ENCODE measurements at places on chromosomes 4 and X.

- DNase-seq, result no peak
Observed at GRCh38 chr4:2217726-2218125, 24.2 kb downstream of the HAUS3 start.

DNA sequence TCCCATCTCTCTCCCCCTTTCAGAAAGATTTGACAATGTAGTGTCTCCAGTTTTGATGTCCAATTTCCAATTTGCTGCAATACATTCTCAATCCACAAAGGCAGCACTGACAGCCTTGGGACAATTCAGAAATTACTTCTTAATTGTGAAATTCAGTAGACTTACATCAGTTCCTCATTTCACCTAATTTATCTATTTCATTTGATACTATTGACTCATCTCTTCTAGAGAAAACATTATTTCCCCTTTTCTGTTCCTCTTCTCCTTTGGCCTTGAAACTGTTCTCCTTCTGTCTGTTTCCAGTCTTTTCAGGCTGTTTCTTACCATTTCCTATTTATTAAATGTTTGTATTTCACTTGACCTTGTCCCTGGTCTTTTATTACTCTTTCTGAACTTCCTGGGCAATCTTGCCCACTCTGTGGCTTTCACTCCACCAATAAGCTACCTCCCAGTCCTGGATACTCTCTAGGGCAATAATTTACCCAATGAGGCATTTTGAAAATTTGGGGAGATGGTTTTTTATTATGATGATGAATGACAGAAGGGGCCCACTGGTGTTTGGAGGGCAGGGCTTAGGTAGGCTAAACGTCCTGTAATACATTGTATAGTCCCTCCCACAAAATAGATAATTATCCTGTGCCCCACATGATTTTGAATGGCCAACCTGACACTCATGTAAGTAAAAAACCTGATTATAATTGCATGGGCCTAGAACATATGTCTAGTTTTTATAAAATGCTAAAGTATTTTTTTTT is 498.0 kb upstream of the BOD1L1 start:
- DNase-seq, result no peak

DNA sequence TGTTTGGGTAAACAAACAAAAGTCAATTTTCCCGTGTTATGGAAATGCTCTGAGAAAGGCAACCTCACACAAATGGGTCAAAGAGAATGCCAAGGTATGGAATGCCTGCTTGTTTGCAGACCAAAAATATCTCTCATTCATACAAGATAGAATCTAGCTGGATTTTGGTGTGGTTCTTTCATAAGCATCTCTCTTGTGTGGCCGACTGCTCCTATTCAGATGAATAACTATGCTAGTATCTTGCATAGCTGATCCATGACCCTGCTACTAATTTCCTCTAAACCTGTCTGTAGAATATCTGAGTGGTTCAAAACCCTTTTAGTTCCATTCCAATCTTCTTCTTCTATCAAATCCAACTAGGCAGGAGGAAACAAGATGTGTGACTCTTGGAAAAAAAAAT is 28.2 kb upstream of the SORBS2 start:
- DNase-seq, result no peak

- DNase-seq, result no peak
Observed at GRCh38 chr4:74365761-74366160, 816 bp downstream of the EREG start.

GRCh38 chr4:74975848-74976824 is 43.2 kb downstream of the PARM1 start:
- no peak for DNase-seq

- no peak for DNase-seq
Observed at GRCh38 chrX:8815460-8816065, 14.4 kb upstream of the FAM9A start.

GRCh38 chrX:102604327-102604726 is 5.0 kb downstream of the ARMCX5 start:
- DNase-seq, result no peak

GRCh38 chrX:136629084-136629750 is 18.7 kb upstream of the CD40LG start:
- DNase-seq, result no peak

GRCh38 chr4:30863021-30863420 is 142.9 kb downstream of the PCDH7 start:
- DNase-seq, result no peak

- DNase-seq, result no peak
Observed at GRCh38 chr4:187992971-187993370, 2.6 kb upstream of the ZFP42 start.

DNA sequence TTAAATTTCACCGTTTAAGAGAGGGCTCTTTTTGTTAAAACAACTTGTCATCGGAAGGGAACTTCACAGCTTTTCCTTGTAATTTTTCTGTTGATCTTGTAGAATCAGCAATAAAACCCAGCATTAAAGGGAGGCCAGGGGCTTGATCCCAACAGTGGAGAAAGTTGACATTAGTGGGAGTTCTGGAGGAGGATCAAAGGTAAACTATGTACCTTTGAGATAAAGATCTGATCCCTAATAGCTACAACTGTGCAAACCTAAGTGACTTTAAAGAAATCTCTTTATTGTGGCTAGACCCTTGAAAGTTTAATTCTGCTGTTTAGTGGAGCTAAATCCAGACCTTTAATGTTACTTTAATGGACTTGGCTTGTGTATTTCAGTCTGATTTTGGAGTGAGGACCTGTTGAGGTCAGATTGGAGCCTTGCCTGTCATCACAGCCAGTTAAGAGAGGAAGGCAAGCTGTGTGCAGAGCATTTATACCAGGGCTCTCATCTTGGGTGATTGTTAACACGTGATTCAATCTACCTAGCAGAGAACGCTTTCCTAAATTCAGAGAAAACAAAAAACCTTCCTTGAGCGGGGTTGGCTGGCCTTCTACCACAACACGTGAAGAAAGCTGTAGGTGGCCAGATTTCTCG is 1.7 kb downstream of the DOCK11 start:
- DNase-seq, result no peak

DNA sequence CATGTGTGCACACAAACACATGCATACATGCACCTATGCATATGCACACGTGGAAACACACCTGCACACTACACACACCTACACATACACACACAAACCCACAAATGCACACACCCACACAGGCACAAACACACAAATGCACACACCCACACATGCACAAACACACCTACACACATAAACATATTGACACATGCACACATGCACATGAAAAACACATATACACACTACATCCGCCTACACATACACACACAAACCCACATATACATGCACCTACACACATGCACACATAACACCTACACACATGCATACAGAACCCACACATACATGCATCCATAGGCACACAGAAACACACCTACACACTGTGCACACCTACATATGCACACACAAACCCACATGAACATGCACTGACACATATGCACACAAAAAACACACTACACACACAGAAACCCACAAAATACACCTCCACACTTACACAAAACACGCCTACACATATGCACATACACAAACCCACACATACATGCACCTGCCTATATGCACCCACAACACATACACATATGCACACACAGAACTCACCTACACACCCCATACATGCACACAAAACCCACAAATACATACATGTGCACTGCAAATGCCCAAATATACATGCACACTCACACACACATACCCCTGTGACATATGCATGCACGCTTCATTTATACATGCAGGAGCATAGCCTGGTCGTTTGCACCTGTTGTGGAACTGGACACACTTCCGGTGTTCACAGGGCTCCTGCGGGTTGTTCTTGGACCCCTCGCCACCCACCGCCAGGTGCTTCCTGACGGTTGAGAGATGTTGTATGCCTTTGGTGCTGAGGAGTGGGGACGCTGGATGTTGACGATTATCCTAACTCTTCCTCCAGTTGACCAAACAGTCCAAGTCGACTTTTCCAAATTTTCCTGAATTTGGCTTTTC is 22.1 kb downstream of the CD99 start:
- DNase-seq, result no peak

- DNase-seq, result no peak
Observed at GRCh38 chr4:70749313-70749712, 27.5 kb downstream of the RUFY3 start.

DNA sequence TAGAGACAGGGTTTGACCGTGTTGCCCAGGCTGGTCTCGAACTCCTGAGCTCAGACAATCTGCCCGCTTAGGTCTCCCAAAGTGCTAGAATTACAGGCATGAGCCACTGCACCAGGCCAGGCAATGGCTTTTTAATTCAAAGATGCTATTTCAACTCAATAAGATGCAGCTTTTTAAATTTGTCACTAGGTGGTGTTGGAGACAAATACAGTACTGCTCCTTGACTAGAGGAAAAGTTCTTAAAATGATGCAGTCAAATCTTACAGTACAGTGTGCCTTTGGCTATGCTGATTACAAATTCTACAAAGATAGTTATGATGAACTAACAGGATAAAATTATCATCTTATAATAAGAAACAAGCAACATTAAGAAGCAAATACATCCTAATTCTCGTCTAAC is 441.1 kb downstream of the KCNIP4 start:
- no peak for DNase-seq

DNA sequence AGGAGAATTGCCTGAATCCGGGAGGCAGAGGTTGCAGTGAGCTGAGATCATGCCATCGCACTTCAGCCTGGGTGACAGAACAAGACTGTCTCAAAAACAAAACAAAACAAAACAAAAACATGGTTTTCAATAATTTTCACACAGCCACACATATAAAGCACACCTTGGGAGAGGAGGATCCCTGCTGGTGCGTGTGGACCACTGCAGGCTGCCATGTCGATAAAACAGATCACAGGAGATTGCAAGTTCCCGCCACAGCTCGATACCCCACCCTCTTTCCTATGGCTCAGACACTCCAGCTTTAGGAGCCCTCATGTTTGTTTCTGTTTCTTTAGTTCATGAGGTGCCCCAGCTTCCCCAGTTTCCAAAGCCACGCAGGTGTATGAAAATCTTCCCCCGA is 31.3 kb upstream of the CLDN24 start:
- DNase-seq, result no peak

DNA sequence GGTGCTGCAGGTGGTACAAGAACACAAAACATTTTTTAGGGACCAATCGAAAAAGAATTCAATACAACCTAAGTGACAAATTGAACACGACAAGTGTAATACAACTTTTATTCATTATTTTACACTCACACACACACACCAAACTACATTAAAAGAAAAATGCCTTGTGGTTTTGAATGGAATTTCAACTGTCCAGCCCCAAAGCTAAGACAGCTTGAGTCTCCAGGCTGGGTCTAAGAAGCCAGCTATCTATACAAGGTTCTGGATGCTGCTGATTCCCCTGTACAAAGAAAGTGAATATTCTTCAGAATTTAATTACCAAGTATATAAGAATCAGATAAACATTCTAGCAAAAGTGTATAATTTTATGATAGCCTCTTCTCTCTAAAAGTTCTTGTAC is 118.2 kb downstream of the PPP3CA start:
- DNase-seq, result no peak

- no peak for DNase-seq
Observed at GRCh38 chr4:98939892-98940298, 11.0 kb upstream of the EIF4E start.

DNA sequence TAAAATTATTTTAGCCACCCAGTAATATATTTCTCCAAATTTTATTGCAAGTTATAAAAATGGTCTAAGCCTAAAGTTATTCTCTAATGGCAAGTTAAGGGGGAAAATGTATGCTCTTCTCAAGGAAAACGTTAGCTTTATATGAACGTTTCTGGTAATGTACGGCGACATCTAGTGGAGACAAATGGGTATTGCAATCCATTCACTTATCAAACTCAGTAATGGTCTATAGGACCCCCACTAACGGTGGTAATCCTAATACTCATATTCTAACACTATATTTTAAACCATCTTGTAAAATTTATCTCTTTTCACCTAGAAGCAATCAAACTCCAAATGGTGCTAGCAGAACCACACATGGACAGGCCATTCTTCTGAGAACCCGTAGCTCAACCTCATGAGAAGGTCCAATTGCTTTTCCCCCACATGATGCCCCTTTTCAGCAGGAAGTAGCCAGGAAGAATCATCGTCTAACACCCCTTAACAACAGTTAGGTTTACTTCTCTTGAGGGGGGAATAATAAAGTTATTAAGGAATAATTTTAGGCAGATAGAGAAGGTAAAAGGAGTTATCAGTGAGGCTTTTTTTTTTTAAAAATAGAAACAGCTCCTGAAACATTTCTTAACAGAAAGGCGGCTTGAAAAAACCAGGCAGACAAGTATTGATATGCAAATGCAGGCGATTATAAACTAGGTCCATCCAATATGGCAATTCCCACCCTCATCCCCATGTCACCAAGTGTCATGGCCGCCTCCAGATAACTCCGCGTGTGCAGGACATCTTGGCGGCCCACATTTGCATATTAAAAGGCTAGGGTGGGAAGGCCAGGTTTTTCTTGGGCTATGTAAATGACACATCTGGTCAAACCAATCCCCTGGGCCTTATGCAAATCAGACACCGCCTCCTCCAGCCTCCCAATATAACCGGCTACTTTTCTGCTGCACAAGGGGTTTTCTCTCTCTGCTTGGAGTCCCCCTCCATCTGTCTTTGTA is 35.0 kb downstream of the NUDT11 start:
- no peak for DNase-seq

- no peak for DNase-seq
Observed at GRCh38 chr4:176792326-176793059, at the start of gene VEGFC. VEGFC (minus strand) TSS chr4:176792922; CDS start chr4:176792311, 611 bp downstream.

GRCh38 chr4:11635342-11635741 is 206.6 kb upstream of the HS3ST1 start:
- DNase-seq, result no peak

- no peak for DNase-seq
Observed at GRCh38 chr4:120005076-120005475, 61.6 kb downstream of the MAD2L1 start.

- DNase-seq, result no peak
Observed at GRCh38 chrX:15207384-15207783, 62.5 kb downstream of the ASB9 start.

DNA sequence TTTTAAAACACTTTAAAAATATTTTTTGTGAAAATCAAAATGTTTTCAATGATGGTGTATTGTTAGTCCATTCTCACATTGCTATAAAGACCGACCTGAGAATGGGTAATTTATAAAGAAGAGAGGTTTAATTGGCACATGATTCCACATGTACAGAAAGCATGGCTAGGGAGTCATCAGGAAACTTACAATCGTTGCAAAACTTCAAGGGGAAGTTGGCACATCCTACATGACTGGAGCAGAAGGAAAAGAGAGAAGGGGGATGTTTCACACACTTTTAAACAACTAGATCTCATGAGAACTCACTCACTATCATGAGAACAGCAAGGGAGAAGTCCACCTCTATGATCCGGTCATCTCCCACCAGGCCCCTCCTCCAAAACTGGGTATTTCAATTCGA is 110.7 kb downstream of the TMEM47 start:
- no peak for DNase-seq
